Suppressor macrophage treated with lipopolysaccharide for 1 hour (primary cell): ENCODE measurements at places on chromosomes 7 and 10.

DNA sequence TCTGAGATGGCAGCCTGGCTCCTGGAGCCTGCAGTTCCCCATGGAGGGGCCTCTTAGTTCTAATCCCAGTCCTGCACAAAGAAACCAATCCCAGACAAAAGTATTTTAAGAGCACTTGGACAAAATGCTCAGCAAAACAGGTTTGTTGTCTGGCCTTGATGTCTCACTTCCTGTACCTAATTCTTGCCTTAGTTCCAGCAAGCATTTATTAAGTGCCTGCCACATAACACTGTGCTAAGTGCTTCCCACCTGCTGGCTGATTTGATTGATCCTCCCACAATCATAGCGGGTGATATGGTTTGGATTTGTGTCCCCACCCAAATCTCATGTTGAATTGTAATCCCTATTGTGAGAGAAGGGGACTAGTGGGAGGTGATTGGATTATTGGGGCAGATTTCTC lies 65.7 kb upstream of the HABP2 start:
- no peak for DNase-seq

DNA sequence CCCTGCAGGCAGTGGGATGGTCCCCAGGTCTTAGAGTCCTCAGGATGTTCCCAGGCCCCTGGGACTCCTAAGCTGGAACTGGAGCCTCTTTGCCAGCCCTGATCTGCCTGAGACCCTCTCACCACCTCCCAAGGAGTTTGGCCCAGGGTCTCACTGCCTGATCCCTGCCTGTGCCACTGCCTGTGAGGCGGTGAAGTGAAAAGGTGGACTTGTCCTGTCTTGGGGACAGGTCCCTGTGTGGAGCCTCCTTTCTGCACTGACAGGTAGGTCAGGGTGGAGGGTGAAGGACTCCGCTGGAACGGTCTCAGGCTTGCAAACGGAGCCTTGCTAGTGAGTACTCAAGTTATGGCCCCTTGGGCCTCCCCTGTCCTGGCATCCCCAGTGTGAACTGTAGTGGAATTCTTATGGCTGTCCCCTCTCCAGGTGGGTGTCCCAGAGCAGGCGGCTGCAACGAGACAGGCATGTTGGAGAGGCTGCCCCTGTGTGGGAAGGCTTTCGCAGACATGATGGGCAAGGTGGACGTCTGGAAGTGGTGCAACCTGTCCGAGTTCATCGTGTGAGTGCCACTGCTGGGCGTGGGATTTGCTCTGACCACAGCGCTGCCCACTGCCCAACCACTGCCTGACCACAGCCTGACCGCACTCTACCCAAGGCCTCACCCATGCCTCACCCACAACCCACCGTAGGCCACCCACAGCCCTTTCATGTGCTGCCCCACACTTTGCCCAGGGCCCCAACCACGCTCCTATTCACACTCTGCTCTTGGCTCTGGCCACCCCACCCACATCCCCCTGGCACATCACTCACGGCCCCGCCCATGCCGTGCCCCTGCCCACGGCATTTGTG lies 19.5 kb downstream of the RAMP3 start:
- DNase-seq: no peak

- no peak for DNase-seq
These were observed 242.0 kb downstream of the AUTS2 start for GRCh38 chr7:69840248-69840647.

DNA sequence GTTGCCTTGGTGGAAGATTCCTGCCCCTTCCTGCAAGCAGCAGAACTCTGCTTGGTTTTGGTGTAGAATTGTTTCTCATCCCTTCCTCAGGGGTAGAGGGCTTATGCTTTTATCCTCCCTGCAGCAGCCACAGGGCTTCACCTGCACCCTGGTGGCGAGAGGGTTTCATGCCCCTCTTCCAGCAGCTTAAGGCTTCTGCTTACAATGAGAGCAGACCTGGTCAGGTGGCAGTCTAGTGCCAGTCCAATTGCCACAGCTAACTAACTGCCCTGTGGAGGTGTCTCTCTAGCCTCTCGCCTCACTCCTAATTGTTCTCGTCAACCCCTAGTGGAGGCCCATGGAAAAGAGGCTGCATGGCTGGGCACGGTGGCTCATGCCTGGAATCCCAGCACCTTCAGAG lies 19.3 kb downstream of the ACBD7 start:
- DNase-seq: no peak

GRCh38 chr7:20786779-20787659 lies at the start of gene SP8:
Gene SP8 (minus strand): TSS chr7:20786886. CDS start chr7:20786798, 88 bp downstream.
- peak; percentile 64 for DNase-seq

DNA sequence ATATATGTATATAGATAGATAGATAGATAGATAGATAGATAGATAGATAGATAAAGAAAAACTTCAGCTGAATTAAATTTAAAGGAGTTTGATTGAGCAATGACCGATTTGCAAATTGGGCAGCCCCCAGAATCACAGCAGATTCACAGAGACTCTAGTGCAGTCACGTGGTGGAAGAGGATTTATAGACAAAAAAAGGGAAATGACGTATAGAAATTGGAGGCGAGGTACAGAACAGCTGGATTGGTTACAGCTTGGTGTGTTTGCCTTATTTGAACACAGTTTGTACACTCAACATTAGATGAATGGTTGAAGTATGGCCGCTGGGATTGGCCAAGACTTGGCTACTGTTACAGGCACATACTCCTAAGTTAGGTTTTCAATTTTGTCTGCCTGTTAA lies 8.2 kb upstream of the PODXL start:
- peak; percentile 45 for DNase-seq

DNA sequence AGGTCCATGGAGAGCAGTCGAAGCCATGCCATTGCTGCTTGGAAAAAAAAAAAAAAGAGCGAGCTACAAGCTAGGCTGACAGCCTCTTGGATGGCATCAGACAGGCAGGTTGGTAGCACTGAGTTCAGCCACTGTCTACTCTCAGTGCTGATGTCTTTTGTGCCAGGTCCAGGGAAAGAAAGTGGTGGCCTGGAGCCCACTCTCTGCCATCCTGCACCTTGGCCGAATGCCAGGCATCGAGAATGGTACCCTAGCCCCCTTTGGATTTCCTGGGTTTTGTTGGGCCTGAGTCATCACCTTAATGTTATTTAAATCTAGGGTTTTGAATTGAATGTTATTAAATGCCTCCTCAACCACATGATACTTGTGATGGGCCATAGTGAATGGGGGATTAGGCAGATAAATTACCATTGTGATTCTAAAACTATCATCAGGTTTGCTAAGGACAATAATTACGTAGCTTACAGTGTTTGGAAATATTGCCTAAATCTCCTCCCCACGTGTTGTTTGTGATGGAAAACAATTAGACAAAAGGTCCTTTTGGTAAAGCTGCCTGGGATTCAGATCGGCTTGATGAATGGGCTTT lies 195.7 kb upstream of the GPR26 start:
- DNase-seq: no peak

GRCh38 chr7:92781117-92781720 lies 55.2 kb downstream of the CDK6 start:
- DNase-seq: no peak

- DNase-seq: no peak
These were observed 154.4 kb downstream of the CCDC7 start for GRCh38 chr10:32600317-32600716.

DNA sequence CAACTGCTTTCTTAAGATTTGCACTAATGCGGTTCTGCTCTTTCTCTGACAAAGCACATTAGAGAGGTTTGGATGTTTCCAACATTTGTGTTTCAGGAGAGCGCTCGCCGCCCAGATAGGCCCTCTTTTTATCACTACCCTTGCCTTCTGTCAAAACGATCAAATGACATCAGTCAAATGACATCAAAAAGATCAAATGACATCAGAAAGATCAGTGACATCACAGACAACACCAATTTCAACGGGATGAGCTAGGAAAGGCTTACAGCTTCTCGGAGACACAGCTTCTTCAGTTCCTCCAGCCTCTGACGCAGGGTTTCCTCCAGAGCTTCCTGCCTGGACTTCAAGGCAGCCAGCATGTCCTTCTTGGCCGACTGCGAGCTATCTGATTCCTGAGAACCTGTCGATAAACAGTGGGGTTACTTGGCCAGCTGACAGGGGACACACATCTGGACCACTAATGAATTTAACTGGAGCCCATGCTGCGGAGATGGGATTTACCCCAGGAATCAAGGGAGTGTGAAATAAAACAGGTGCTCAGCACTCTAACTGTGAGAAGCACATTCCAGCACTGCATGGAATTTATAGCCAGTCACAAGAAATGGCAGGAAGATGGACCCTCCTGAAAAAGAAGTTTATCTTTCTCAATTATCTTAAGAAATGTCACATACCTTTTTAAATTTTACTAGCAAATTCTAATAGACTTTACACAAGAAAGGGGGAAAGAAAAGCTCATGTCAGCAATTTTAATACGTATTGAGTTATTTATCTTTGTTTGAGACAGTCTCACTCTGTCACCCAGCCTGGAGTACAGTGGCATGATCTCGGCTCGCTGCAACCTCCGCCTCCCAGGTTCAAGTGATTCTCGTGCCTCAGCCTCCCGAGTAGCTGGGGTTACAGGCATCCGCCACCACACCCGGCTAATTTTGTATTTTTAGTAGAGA lies 88.2 kb downstream of the PRPF18 start:
- no peak for DNase-seq

- no peak for DNase-seq
These were observed 154.8 kb downstream of the CCDC3 start for GRCh38 chr10:12846718-12847117.
